ENCODE measurements at places on chromosomes 2 and 18. TPM values are rescaled to one million over a fixed set of nuclear protein-coding genes. Genes with fewer than 3 reads are reported as not detected.

MAB21L4 gene
- not detected for total RNA-seq

PRKAG3 gene
- 0.26 TPM for total RNA-seq

RAX gene
- not detected for total RNA-seq

PSME4 gene
- 26.8 TPM for total RNA-seq

FER1L5 gene
- 0.51 TPM for total RNA-seq

PNPT1 gene
- 20.0 TPM for total RNA-seq

TRABD2A gene
- 14.4 TPM for total RNA-seq

MBOAT2 gene
- total RNA-seq: 36.0 TPM

DOK6 gene
- 4.0 TPM for total RNA-seq

CDH2 gene
- 2.0 TPM for total RNA-seq

DUSP19 gene
- total RNA-seq: 5.1 TPM

UGT1A10 gene
- total RNA-seq: not detected

GALNT14 gene
- 0.83 TPM for total RNA-seq

OTOS gene
- total RNA-seq: not detected

DNA sequence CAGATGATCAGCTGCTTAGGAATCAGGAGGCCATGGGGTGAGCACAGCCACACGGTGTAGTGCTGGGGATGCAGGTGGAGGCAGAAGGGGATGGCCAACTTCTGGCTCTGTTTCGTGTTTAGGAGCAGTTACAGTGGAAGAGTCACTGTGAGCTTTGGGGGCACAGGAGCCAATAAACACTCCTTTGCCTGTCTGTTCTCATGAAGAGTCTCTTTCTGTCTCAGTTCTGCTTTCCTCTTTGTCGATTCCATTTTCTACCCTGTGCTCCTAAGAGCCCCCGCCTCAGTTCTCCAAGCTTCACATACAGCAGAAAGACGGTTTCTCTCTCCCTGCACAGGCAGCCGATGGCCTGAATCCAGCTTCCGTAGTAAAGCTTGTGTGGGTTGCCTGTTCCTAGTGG, 21.0 kb upstream of the RRM2 start:
- H3K27ac ChIP-seq: no peak overlapping the region
- H3K27me3 ChIP-seq: no peaks in the 10 kb centered on the region

DNA sequence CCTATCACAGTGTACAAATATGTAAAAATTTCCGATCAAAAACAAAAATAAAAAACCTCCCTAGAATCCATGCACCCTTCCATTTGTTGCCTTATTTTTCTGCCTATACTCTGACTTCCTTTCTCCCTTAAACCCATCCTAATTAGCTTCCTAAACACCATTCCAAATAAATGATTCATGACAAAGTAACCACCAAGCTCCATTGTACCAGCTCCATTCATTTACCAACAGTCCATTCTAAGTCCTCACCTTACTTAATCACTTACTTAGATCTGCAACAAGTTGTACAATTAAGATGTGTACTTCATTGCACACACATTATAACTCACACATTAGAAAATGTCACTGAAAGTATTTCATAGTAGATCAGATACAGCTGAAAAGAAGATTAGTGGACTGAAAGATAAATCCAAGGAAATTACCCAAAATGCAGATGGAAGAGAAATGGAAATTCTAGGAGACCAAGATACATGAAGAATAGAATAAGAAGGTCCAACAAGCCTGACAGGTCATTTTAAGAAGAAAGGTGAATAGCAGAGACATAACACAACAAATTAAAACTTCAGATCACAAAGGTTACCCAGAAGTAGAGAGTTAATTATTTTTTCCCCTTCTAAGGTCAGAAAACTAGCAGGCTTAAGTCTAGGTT, 154.6 kb downstream of the DYM start:
- no peaks in the 10 kb centered on the region for H3K27me3 ChIP-seq
- no peak overlapping the region for H3K4me3 ChIP-seq
- DNase-seq: no peak
- no peaks in the 10 kb centered on the region for H3K4me1 ChIP-seq
- no peaks in the 10 kb centered on the region for H3K36me3 ChIP-seq

DNA sequence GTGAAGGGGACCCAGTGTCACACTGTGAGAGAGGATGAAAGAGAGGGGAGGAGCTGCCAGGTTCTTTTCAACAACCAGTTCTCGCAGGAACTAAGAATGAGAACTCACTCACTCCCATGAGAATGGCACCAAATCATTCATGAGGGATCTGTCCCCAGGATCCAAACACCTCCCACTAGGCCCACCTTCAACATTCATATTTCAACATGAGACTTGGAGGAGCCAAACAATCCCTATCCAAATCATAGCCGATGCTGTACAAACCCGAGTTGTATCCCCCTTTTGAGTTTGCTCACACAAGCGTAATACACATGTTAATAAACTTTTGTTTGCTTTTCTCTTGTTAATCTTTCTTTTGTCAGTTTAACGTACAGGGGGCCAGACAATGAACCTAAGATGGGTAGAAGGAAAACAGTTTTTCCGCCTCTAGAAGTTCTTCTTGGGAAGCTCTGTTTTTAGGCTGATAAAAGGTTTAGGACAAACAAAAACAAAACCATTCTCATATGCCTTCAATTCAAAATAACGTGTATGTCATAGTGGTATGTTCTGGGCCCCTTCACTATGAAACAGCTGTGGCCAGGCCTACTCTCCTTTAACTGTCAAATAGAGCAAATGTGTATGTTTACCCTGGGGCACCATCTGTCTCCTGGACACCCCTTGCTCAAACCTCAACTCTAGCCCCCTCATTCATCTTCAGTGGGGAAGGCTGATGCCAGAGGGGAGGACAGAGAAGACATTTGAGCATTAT, 9.1 kb upstream of the TMEM37 start:
- no peak for DNase-seq
- no peak overlapping the region for H3K4me3 ChIP-seq
- H3K4me1 ChIP-seq: no peaks in the 10 kb centered on the region
- peaks cover 28% of the 10 kb centered on the region for H3K27me3 ChIP-seq
- H3K36me3 ChIP-seq: no peaks in the 10 kb centered on the region

DNA sequence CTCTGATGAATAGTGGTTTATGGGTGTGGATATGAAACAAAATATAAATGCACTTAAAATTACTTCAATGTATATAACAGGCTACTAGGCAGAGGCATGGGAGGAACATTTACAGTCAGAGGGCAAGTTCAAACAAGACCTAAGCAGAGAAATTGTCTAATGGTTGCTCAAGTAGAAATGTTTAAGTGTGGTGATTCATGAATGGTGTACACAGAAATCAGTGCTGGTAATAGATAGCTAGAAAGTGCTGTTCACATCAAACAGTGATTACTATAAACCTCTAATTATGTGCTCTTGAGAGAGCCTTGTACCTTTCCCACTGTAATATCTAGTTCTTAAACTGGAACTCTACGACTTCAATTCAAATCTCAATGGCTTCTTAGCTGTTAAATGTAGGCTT, 485.1 kb downstream of the NRXN1 start:
- no peak overlapping the region for H3K27ac ChIP-seq
- no peak overlapping the region for H3K4me3 ChIP-seq
- H3K4me1 ChIP-seq: no peaks in the 10 kb centered on the region
- no peaks in the 10 kb centered on the region for H3K36me3 ChIP-seq

- no peak for DNase-seq
- no peaks in the 10 kb centered on the region for H3K36me3 ChIP-seq
- H3K27me3 ChIP-seq: no peaks in the 10 kb centered on the region
- no peak overlapping the region for H3K27ac ChIP-seq
- no peak overlapping the region for H3K4me3 ChIP-seq
- no peaks in the 10 kb centered on the region for H3K4me1 ChIP-seq
Observed at GRCh38 chr18:5853253-5853652, 42.1 kb downstream of the TMEM200C start.

- H3K36me3 ChIP-seq: peaks cover 2% of the 10 kb centered on the region
- H3K4me1 ChIP-seq: peaks cover 2% of the 10 kb centered on the region
- H3K27me3 ChIP-seq: no peaks in the 10 kb centered on the region
Observed at GRCh38 chr2:108449410-108450130, 564 bp downstream of the GCC2 start.

DNA sequence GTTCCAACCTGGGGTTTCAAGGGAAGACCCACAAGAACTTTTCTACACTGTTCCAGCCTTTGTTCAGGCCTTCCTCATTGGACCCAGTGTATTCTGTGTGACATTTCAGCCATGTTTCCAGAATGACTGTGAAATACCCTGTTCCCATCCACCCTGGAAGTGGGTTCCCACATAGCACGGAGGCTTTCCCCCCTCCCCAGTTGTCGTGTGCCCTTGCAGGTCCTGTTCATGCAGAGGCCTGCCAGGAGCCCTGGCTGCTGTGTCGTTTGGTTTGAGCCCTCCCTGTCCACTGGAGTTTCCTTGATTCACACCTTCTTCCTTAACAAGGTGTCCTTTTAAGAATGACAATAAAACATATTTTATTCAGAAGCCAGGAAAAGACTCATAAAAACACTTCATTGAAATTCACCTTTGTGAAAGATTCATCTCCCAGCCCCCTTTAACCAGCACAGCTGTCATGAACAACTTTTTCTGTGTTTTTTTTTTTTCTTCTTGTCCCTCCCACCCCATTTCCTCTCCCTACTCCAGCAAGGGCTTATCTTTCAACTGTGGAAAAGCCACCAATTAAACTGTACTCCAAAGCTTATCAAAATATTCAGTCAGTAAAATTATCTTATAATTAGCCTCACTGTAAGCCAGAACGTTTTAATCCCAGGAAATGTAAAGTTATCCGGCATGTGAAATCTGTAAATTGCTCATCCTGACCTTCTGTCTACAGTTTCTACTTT, 106.4 kb downstream of the ACOXL start:
- no peak overlapping the region for H3K4me3 ChIP-seq
- no peak for DNase-seq
- no peaks in the 10 kb centered on the region for H3K4me1 ChIP-seq
- peaks cover 11% of the 10 kb centered on the region for H3K27me3 ChIP-seq
- H3K36me3 ChIP-seq: no peaks in the 10 kb centered on the region

GRCh38 chr2:231334179-231334930, 61.2 kb upstream of the B3GNT7 start:
- H3K27ac ChIP-seq: no peak overlapping the region
- H3K4me3 ChIP-seq: no peak overlapping the region
- H3K27me3 ChIP-seq: no peaks in the 10 kb centered on the region
- peaks cover 20% of the 10 kb centered on the region for H3K36me3 ChIP-seq
- H3K4me1 ChIP-seq: no peaks in the 10 kb centered on the region
- DNase-seq: no peak

- peaks cover 93% of the 10 kb centered on the region for H3K27me3 ChIP-seq
- H3K27ac ChIP-seq: no peak overlapping the region
- no peaks in the 10 kb centered on the region for H3K4me1 ChIP-seq
Observed at GRCh38 chr18:59271606-59272220, 1.5 kb downstream of the RAX start.

DNA sequence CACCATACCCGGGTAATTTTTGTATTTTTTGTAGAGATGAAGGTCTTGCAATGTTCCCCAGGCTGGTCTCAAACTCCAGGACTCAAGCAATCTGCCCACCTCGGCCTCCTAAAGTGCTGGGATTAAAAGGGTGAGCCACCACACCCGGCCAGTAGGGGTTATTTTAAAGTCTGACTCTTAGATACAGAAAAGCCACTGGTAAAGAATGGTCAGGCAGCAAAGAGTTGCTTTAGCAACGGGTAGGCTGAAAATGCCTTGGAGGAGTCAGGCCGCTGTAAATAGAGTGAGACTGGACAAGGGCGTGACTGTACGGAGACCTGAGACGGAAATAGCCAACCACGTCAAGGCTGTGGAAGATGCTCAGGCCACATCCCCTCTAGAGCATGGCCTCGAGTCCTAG, 54.2 kb downstream of the ACKR3 start:
- H3K4me3 ChIP-seq: no peak overlapping the region
- H3K27me3 ChIP-seq: no peaks in the 10 kb centered on the region
- H3K36me3 ChIP-seq: no peaks in the 10 kb centered on the region
- H3K27ac ChIP-seq: no peak overlapping the region
- DNase-seq: no peak

- no peak overlapping the region for H3K27ac ChIP-seq
- DNase-seq: peak; percentile 6
- no peak overlapping the region for H3K4me3 ChIP-seq
- H3K36me3 ChIP-seq: no peaks in the 10 kb centered on the region
- H3K4me1 ChIP-seq: no peaks in the 10 kb centered on the region
- no peaks in the 10 kb centered on the region for H3K27me3 ChIP-seq
Observed at GRCh38 chr2:227280895-227281294, 44.2 kb upstream of the MFF start.

DNA sequence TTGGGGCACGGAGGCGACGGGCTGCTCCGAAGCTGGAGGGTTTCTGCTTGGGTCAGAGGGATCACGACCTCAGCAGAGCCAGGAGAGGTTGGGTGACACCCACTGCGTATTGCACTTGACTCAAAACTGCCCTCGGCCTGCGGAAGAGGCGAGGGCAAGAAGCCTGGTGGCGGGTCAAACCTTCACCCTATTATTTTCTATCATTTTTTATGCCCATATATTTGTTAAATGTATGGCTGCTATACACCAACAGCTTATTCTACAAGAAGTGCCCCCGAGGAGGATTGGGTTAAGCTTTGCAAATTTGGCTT, 12.6 kb upstream of the SATB2 start:
- no peaks in the 10 kb centered on the region for H3K4me1 ChIP-seq
- H3K27ac ChIP-seq: no peak overlapping the region
- no peak for DNase-seq
- peaks cover 68% of the 10 kb centered on the region for H3K27me3 ChIP-seq
- H3K36me3 ChIP-seq: no peaks in the 10 kb centered on the region

DNA sequence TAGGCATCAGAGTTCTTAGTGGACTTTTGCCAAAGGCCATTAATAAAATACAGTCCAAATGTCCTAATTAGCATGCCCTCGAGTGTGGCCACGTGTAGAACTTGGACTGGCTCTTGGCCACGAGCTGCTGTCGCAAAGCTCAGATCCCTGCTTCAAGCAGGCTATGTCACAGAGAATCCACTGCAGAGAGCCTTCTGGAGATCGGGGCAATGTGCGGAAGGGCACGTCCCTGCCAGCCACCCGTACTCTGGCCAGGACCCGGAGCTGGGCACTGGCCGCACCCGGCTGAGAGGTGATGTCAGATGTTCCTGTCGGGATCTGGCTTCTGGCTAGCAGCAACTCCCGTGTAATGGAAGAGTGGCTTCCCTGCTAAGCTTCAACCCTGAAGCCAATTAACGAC, 432.7 kb upstream of the ID2 start:
- H3K27ac ChIP-seq: no peak overlapping the region
- no peaks in the 10 kb centered on the region for H3K27me3 ChIP-seq
- H3K4me1 ChIP-seq: peaks cover 3% of the 10 kb centered on the region
- DNase-seq: no peak

DNA sequence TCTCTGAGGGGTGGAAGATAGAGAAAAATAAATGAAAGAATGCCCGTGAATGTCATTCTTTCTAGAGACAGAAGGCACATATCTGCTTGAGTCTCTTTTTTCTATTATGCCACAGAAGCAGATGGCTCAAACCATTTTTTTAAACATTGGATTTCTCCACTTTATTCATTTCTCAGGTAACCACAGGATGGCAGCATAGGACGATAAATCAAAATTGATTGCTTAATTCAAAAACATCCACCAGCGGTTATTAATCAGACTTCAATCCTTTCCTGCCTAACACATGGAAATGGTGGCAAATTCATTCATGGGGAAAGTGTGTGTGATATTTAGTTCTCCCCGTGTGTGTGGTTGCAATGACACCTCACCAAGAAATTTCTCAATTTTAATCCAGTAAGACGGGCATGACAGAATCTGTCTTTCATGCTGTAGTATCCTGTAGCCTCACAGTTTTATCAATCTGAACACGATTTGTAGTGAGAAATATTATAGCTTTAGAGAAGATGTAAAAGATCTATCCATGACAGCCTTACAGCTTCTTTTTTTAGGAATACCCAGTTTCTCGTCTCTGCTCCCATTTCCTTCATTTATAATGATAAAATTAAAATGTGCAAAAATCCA, 72.2 kb downstream of the DSC3 start:
- H3K4me3 ChIP-seq: no peak overlapping the region
- no peaks in the 10 kb centered on the region for H3K4me1 ChIP-seq
- H3K27me3 ChIP-seq: no peaks in the 10 kb centered on the region

GRCh38 chr2:36975306-36975705, 9.0 kb upstream of the STRN start:
- no peak for DNase-seq
- H3K4me1 ChIP-seq: no peaks in the 10 kb centered on the region
- H3K4me3 ChIP-seq: no peak overlapping the region
- no peaks in the 10 kb centered on the region for H3K36me3 ChIP-seq
- no peak overlapping the region for H3K27ac ChIP-seq

Data from fibroblast of lung (primary cell).